ENCODE measurements at places on chromosomes 3 and 15.

GRCh38 chr3:38085311-38085942 lies 46.4 kb downstream of the DLEC1 start:
- DNase-seq, result no peak

DNA sequence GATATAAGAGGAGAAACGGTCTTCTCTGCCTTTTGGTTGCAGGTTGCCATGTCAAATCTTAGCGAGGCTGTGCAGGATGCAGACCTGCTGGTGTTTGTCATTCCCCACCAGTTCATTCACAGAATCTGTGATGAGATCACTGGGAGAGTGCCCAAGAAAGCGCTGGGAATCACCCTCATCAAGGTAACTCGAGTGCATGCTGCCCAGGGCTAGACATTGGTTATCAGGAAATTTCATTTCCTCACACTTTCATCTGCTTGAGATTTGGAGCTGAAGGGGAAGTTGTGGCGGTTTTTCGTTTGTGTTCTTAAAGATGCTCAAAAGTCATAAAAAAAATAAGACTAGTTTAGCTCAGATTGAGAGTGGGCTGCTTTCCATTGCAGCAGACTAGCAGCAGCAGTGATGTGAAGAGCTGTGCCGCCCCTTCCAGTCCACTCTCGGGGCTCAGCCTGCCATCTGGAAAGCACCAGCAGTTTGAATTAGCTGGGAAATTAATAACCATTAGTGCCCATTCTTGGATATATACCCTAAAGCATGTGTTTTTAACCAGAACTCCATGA lies 32.2 kb downstream of the GPD1L start:
- DNase-seq, result no peak

GRCh38 chr3:72196377-72196929 lies 411.5 kb upstream of the PROK2 start:
- DNase-seq, result no peak

DNA sequence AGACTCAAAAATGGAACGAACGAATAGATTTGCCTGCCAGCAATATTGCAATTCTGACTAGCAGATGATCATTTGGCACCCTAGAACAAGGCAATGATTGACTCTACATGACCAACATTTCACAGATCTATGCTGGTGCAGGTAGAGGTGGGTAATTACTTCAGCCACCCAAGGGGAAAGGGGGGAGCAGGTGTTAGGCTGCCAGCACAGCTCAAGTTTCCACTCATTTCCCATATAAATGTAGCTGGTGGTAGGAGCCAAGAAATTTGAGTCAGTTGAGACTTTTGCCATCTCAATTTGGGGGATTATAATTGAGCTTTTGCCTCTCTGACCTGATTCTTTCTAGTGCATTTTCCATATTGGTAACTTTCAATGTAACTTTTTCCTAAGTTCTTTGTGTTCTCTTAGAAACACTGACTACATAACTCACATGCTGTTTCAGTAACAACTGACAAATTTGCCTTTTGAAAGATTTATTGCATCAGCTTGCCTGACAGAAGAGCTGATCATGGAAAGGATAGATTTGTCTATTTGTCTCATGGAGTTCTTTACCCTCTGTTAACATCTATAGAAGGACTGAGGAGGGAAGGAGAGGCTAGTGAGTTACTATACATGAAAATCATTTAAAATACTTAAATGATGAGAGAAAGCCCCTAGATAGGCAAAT lies 902.5 kb downstream of the ZPLD1 start:
- DNase-seq, result no peak

DNA sequence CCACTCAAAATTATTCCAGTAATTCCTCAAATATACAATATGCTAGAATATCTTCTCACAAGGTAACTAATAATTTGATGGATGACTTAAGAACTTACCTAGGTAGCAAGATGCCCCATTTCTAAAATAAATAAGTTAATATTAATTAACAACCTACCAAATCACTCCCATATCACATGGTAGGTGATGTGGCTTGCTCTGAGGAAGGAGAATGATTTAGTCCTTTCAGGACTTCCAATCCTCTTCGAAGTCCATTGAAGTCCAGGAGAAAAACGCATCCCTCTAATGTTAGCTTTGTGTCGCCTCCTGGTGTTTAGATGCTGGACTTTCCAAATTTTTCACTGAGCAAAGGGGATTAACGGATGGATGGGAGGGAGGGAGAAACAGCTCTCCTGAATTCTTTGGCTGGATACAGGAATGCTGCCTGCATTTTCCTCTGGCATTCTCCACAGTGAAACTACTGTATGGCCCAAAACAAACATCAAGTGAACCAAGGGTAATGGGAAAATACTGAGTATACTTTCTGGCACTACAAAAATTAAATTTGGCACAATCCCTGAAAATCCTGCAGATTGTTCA lies 58.6 kb downstream of the PRICKLE2 start:
- peak; percentile 86 for DNase-seq

DNA sequence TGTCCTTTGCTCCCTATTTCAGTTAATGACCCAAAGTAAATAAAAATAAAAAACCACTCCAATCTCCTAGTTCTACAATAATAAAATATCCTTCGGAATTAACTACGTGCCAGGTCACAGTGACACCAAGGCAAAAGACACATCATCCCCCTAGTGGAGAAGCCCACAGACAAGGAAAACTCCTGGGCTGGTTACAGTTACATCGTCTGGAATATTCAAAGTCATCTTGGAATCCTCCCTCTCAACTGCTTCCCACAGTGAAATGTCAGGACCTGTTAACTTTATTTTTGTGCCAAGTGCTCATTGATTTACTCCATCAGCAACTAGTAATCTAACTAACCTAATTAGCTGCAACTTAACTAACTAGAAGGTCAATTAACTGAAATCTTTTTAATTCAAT lies 349.3 kb downstream of the MAGI1 start:
- no peak for DNase-seq
